Spinal cord (tissue), 10 donors: ENCODE measurements at places on chromosomes 7 and 10.

DNA sequence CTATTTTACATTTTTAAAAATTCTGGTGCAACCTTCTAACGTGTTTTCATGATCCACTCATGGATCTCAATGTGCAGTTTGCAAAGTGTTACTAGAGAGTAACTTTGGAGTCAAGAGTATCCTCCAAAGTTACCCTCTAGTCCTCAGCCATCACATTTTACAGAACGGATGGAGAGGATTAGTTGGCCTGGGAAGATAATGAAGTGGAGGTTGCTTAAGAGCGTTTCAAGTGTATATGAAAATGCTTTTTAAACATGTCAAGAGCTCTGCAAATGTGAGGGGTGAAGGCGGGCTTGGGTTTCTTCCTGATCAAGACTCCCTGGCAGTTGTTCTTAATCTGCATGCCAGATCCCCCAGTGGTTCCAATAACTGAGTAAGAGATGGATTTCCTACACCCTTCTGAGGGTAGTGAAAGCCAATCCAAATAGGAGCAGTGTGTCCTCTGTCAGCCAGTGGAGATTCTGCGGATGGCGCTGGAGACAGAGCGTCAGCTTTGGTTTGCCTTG, 299.4 kb upstream of the NPVF start:
- no peak for DNase-seq

- no peak for DNase-seq
Observed at GRCh38 chr10:127940866-127941640, 34.1 kb downstream of the PTPRE start.

- DNase-seq: no peak
Observed at GRCh38 chr7:75658802-75659201, 79.9 kb downstream of the HIP1 start.

GRCh38 chr10:109902992-109903947, 20.0 kb downstream of the XPNPEP1 start:
- DNase-seq: no peak
